NCI-H226 (cell line): ENCODE measurements at places on chromosomes 11 and 22.
A peak's percentile ranks its signal among the peaks of the same experiment; 100 is the strongest.

DNA sequence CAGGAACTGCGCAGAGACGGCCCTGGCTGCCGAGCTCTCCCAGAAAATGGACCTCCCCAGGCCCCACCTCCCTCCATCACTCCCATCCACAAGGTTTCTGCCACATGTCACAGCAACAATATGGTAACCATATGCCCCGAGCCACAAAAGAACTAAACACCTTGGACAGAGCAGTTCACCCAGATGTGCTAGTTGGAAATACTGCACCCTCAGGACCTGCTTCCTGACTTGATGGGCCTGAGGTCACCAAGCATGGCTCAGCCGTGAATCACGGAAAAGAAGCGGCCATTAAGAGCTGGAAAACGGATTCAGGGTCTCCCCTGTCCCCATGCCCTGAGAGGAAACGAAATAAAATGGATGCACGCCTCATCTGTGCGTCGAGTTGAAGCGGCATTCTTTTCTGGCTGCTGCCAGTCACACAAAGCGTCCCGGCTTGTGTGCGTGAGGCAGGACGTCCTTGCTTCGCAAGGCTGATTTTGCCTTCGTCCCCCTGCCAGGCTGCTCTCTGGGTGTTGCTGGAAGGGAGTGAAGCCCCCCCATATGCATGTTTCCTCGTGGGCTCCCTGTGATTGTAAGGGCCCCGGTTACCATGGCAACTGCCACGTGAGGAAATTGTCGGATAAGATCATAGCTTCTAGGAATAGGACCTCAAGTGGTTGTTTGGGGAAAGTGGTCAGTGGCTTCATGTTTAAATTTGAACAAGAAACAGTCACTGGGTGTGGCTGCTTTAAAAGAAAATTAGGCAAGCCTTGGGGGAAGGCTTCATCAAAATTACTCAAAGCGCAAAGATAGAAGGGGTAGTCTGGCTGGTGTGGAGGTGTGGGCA is 51.7 kb downstream of the FLI1 start:
- DNase-seq, result no peak

- DNase-seq, result no peak
Observed at GRCh38 chr22:28801845-28802594, 1.7 kb upstream of the XBP1 start.

- DNase-seq, result no peak
Observed at GRCh38 chr11:86816251-86816726, 15.9 kb downstream of the PRSS23 start.

DNA sequence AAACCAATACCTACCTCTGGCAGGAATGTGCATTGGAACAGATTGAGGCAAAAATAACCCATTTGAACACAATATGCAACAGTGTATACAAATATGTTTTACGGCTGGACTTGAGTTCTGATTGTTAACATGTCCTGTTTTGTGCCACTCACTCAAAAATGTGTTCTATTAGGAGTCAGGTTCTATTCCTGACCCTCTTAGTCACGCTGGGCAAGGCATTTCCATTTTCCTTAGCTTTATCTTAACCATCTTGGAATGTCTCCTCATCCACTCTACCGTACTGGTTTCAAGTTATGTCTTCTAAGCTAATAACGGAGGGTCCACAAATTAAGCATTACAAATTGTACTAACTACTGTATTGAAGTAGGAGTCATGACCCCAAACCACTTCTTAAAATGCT is 78.6 kb downstream of the MAML2 start:
- no peak for DNase-seq

- DNase-seq, result peak; percentile 78
Observed at GRCh38 chr11:118438314-118438931, 2.1 kb downstream of the KMT2A start.

DNA sequence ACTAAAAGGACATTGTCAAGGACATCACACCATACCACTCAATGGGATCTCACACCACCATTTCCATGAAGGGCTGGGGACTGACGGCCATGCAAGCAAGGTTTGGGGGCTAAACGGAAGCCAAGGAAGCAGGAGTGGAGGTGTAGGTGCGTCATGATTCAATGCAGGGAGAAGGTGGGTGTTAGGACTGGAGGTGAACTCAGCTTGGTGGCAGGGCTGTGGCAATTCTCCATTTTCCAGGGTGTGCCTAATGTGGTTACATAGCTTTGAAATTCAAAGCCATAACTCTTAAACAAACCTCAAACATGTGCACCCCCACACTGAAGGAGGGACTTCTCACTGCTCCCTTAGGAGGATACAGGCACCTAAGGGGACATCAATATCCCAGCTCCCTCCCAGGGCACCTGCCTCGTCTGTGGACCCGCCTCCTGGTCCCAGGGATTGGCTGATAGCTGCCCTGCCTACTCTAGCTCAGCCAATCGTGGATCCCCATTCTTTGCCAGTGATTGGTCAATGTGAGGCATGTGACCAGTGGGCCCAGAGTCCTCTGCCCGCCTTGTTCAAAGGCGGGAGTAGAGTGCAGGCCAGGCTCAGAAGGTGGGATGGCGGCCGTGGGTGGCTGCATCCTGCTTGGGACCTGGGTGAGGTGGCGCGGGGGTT is 64.6 kb downstream of the CTTN start:
- no peak for DNase-seq

DNA sequence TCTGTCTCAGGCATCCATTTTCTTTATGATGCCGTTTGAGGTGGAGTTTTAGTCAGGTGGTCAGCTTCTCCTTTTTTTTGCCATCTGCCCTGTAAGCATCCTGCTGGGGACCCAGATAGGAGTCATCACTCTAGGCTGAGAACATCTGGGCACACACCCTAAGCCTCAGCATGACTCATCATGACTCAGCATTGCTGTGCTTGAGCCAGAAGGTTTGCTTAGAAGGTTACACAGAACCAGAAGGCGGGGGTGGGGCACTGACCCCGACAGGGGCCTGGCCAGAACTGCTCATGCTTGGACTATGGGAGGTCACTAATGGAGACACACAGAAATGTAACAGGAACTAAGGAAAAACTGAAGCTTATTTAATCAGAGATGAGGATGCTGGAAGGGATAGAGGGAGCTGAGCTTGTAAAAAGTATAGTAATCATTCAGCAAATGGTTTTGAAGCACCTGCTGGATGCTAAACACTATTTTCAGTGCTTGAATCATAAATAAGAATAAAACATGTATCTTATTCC is 10.9 kb upstream of the HBE1 start:
- peak; percentile 95 for DNase-seq

GRCh38 chr11:77126861-77127234 is 1.2 kb upstream of the MYO7A start:
- no peak for DNase-seq
